Kidney capillary endothelial cell (primary cell): ENCODE measurements at places on chromosomes 12 and 14.
A peak's percentile ranks its signal among the peaks of the same experiment; 100 is the strongest.

DNA sequence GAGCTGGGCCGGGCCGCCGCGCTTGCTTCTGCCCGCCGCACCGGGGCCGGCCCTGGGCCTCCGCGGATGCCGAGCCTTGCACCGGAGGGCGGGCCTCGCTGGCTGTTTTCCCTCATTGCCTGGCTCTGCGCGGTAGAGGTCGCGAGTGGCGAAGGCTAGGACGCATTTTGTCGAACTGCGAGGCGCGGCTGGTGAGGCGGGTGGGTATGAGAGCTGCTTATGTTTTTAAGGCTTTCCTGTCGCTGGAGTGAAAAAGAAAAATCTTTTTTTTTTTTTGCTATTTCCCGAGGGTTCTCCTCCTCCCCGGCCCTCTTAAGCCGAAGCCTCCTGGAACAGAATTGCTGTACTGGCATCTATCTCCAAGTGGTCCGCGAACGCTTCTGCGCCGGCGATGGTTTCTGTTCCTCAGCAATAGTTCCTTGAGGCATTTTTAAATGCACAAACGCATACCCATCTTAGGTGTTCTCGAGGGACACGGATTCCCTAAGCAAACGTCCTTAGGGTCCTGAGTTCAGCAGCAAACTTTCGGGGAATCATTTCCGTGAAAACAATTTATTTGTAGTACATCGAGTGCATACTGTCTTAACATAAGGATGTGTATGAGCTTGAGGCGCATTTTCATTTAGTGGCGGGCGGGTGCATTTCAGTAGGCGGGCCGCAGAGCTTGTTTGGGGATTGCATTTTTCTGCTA is 631 bp downstream of the RESF1 start:
- DNase-seq: peak; percentile 47

DNA sequence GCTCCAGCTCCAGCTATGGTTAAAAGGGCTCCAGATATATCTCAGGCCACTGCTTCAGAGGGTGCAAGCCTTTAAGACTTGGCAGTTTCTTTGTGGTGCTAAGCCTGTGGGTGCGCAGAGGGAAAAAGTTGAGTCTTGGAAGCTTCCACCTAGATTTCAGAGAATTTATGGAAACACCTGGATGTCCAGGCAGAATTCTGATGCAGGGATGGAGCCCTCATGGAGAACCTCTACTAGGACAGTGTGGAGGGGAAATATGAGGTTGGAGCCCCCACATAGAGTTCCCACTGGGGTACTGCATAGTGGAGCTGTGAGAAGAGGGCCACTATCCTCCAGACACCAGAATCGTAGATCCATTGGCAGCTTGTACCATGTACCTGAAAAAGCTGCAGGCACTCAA is 69.9 kb downstream of the SDR9C7 start:
- no peak for DNase-seq

DNA sequence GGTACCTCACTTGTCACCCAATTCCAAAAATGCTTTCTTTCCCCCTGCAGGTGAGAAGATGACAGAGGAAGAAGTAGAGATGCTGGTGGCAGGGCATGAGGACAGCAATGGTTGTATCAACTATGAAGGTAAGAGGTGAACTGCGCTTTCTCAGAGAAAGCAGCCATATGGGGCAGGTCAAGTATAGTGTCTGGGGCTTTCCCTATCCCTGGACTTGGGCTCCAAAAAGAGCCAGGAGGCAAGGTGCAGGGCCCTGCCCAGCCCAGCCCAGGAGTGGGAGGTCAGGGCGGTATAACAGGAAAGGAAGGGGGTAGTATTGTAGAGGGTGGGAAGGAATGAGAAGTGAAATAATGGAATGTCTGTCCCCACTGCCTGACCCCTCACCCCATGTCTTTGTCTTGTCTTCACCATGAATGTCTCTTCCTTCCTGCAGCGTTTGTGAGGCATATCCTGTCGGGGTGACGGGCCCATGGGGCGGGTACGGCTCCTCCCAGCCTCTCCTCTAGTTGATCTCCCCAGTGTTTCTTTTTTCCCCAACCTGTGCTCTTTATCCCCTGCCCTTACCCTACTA is 2.1 kb downstream of the MYL6 start:
- peak; percentile 88 for DNase-seq

DNA sequence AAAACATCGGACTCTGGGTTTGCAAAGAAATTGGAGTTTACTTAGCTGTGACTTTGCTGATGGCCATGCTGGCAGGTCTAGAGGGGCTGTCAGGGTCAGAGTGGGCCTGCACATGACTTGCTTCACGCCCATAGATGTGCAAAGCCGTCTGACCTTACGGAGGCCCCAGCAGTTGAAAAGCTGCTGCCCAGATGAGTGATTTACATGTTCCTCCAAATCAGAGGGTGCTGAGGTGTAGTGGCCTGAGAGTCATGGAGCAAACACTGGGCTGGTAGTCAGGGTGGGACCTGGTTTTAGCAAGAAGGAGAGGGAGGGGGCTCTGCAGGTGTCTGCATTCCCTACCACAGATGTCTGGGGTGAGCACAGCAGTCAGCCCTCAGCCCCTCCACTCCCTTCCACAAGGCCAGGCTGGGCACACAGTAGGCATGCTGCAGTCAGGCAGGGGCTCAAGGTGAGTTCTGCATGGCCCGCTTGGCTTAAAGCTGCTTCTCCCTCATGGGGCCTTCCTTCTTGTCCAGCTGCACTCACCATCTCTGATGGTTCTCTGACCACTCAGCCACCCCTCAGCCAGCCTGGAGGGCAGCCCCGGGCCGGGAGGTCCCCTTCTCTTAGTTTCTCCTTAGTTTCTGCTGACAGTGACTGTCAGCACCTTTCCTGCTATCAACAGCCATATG is 34.2 kb upstream of the EML1 start:
- no peak for DNase-seq

DNA sequence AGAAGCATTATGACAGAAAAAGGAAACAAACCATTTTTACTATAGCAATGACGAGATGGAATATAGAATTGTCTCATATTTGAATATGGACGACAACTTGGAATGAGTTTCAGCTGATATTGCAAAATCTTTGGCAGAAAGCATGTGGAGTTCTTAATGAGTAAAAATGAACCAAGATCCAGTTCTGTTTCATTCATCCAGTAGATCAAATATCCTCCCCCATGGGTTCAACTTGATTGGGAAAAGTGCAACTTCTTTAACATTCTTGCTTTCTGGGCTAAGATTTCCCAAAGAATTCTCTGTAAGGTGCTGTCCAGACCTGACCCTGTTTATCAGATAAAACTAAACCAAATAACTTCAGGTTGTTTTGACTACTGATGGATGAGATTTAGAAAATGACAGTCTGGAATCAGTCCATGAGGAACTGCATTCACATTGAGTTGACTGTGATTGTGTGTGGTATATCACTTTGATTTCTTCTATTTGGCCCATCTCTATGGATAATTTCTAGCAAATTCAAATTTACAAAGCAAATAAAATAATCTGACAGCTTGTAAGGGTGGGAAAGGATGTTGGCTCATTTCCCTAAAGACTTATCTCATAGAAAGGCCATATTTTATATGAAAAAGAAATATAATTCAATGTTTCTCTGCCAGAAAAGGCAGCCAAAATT is 267.4 kb downstream of the ADAMTS20 start:
- no peak for DNase-seq

- DNase-seq: no peak
Measured at GRCh38 chr14:19823765-19824164, 20.2 kb downstream of the OR4N2 start.

- DNase-seq: no peak
Measured at GRCh38 chr12:99529966-99530365, 117.6 kb upstream of the GARIN6 start.

GRCh38 chr14:100523131-100523842 is 63.9 kb downstream of the BEGAIN start:
- DNase-seq: no peak

GRCh38 chr12:69657376-69658137 is 41.5 kb downstream of the BEST3 start:
- no peak for DNase-seq

- no peak for DNase-seq
Measured at GRCh38 chr14:68786491-68787091, 6.3 kb downstream of the ZFP36L1 start.

DNA sequence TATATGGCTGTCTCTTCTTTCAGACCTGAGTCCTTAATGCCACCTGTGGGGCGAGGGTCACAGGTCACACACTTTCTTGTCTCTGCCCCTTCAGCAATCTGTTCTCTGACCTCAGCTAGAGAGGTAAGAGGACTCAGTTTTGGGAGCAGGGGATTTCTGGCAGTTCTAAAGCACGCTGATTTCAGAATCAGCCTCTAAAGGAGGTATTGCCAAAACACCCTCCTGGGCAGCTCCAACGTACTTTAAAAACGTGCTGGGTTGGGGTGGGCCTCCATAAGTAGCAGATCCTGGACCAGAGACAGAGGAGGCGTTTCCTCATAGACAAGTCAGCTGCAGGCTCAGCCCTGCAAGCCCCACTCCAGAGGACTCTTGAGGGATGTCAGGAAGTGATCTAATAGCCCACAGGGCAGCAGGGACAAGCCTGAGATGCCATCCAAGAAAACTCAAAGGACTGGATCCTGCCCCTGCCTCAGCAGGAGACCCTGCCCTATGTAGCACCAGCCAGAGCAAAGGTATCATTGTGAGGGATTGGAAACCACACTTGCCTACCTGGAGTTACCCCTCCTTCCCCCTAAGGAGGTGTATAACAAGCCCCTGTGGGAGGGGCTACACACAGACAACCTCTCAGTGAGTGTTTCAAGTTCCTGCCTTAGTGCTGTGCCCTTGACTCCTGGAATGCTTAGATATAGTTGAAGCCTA is 8.5 kb downstream of the CTDSP2 start:
- DNase-seq: peak; percentile 85

- peak; percentile 92 for DNase-seq
Measured at GRCh38 chr12:92208613-92209121, 63.0 kb upstream of the BTG1 start.

- no peak for DNase-seq
Measured at GRCh38 chr12:75760573-75761294, 249.3 kb upstream of the KRR1 start.

DNA sequence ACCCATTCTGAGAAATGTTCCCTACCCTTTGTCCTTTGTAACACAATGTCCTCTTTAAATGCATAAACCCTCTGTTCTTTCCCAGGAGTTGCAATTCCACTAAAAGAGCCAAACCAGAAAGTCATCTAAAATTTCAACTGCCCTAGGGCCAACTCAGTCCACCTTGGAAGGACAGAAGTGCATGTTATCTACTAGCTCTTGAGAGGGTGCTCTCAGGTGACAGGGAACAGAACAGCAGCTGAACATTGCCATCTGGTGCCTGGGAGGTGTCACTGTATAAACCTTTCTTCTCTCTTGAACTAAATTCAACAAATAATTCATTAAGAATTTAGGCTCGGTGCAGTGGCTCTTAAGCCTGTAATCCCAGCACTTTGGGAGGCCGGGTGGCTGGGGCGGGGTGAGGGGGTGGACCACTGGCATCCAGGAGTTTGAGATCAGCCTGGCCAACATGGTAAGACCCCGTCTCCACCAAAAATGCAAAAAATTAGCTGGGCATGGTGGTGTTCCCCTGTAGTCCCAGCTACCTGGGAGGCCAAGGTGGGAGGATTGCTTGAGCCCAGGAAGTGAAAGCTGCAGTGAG is 10.3 kb upstream of the FERMT2 start:
- DNase-seq: peak; percentile 63

DNA sequence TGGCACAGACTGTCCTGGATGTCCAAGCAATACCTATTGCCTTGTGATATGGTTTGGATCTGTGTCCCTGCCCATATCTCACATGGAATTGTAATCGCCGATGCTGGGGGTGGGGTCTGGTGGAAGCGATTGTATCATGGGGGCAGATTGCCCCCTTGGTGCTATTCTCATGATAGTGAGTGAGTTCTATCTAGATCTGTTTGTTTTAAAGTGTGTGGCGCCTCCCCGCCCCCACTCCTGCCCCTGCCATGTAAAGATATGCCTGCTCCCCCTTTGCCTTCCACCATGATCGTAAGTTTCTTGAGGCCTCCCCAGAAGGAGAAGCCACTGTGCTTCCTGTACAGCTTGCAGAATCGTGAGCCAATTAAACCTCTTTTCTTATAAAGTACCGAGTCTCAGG is 16.8 kb upstream of the LRRC10 start:
- DNase-seq: no peak

- no peak for DNase-seq
Measured at GRCh38 chr12:76491292-76491691, 68.3 kb downstream of the OSBPL8 start.

DNA sequence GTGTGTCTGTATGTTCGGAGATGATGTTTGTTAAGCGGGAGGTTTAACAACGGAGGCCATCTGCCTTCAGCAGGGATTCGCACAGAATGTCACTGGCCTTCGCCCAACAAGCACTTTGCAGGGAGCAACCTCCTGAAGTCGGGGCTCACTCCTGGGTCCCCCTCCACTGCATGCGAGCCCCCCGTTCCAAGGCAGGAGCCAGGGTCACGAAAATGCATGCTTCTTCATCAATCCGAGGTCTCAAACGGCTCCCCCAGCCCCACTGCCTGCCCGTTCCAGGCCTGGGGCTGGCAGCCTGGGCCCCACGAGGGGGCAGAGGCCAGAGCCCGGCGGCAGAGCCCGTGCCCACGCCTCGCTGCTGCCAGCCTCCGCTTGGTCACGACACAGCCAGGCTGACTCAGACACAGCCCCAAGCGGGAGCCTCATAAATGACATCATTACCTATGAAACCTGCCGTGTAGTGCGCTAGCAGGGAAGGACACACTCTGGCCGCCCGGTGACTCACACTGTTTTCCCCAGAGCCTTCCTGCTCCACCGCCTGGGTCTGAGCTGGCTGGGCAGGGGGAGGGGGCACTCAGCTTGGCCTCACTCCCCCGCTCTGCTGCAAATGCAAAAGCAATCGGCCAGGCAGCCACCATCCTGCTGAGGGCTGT is 169.5 kb upstream of the RTL1 start:
- peak; percentile 99 for DNase-seq

GRCh38 chr12:83826112-83826511 is 1086.5 kb downstream of the SLC6A15 start:
- peak; percentile 37 for DNase-seq

DNA sequence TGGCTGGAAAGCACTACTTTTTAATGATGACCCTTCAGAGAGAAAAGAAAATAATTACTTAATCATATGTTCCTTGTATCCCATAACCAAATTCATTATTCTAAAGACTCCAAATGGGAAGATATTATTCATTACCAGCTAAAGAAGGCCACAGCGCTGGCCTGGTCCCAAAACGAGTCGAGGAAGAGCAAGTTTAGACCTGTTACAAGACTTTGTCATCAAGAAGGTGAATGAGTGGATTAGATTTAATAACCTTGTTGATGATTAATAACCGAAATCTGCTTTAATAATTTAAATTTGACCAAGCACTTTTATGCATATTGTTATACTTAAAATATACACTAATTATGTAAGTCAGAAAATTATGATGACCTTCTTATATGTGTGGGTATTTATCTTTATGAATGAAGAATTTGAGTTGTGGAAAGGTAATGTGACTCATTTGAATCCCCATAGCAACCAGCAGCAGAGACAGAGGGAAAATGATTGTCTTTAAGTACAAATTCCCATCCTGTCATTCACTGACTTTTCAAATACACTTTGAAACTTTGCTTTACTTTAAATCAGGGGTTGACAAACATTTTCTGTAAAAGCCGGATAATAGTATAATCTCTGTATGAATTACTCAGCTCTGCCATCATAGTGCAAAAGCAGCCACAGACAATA is 200.3 kb upstream of the NPAS3 start:
- DNase-seq: no peak

GRCh38 chr12:124566997-124567672 is at the start of gene NCOR2:
Gene NCOR2, minus strand, starts transcription at chr12:124567612. Its CDS starts 72,361 bp downstream, at chr12:124495251.
- no peak for DNase-seq

- DNase-seq: no peak
Measured at GRCh38 chr14:40354754-40355153, 922.5 kb upstream of the FBXO33 start.

- no peak for DNase-seq
Measured at GRCh38 chr14:92945544-92945943, 22.6 kb downstream of the CHGA start.

GRCh38 chr14:40989260-40989659 is 617.4 kb upstream of the LRFN5 start:
- no peak for DNase-seq
